Memory B cell (primary cell): ENCODE measurements at places on chromosomes 4 and X.

- no peak for DNase-seq
These were observed 28.5 kb upstream of the HGFAC start for GRCh38 chr4:3413217-3413671.

GRCh38 chr4:101178731-101179130, 168.6 kb downstream of the PPP3CA start:
- DNase-seq: no peak

DNA sequence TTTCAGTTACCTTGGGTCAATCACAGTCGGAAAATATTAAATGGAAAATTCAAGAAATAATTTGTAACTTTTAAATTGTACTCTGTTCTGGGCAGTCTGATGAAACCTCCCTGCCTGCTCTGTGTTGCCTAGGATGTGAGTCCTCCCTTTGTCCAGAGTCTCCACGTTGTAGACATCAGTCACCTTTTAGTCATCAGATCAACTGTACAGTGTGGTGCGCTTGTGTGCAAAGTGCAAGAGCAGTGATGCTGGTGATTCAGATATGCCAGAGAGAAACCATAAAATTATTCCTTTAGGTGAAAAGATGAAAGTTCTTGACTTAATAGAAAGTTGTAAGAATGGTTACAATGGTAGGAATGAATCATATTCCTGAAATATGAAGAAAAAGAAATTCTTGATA, 1.4 kb downstream of the SPATA4 start:
- DNase-seq: no peak

- no peak for DNase-seq
These were observed 35.1 kb downstream of the CYTL1 start for GRCh38 chr4:4984186-4984585.

GRCh38 chrX:141439651-141440050, 144.9 kb downstream of the SPANXA1 start:
- DNase-seq: no peak

- no peak for DNase-seq
These were observed 42.0 kb downstream of the REELD1 start for GRCh38 chr4:146256328-146256727.

DNA sequence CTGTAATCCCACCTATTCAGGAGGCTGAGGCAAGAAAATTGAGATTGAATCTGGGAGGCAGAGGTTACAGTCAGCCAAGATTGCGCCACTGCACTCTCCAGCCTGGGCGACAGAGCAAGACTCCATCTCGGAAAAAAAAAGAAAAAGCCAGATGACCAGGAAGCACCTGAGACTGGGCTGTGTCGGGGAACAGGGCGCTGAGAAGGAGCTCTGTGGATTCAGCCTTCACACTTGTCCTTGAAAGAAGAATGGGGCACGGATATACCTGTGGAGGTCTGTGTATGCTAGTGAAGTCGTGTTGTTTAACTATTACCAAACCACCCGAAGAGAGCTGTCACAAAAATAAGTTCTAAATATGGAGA, 39.3 kb upstream of the TADA2B start:
- no peak for DNase-seq

GRCh38 chr4:74000301-74000700, 1.8 kb upstream of the CXCL5 start:
- no peak for DNase-seq
